Activated naive CD4-positive, alpha-beta T cell treated with anti-CD3 and anti-CD28 coated beads, Interleukin-2, amount 50 U/mL, for 16 hours (primary cell): ENCODE measurements at places on chromosomes 16 and 17.

DNA sequence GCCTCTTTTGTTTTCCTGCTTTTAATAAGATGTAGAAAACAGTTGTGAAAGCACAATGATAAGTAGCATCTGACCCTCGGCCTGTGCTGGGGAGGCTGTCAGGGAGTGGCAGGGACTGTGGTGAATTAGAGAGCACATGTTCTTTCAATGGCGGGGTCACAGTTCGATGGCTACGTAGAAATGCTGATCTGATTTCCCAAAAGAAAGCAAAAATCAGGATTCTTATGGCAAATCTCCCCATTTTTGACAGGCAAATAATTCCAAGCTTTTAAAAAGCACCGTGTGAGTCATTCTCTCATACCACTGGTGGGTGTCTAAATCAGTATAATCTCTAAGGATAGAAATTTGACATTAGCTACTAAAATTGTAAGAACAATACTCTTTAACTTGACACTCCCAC, 4.2 kb upstream of the MAPK7 start:
- DNase-seq, result no peak

DNA sequence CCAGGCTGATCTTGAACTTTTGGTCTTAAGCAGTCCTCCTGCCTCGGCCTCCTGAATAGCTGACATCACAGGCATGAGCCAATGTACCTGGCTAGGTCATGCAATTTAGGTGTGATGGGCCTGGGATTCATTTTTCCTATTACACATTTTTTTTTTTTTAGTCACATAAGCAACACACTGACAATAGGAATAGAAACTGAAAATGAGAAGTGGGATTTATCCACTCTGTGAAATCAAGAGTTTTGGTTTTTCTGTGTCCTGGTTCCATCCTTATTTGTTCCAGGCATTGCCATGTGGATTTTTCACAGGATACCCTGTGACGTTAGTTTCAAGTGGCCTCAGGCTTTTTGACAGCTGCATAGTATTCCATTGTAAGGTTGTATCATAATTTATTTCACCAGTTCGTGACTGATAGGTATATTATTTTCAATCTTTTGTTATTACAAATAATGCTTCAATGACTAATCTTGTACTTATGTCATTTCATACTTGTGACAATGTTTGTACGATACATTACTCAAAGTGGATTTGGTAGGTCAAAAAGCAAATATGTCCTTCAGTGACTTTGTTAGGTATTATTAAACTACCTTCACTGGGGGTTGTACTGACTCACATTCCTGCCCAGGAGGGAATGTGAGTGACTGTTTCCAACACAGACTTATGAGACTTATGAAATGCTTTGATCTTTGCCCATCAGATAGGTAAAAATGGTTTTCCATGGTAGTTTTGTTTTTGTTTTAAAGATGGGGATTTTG, 10.6 kb downstream of the ADCY7 start:
- no peak for DNase-seq

DNA sequence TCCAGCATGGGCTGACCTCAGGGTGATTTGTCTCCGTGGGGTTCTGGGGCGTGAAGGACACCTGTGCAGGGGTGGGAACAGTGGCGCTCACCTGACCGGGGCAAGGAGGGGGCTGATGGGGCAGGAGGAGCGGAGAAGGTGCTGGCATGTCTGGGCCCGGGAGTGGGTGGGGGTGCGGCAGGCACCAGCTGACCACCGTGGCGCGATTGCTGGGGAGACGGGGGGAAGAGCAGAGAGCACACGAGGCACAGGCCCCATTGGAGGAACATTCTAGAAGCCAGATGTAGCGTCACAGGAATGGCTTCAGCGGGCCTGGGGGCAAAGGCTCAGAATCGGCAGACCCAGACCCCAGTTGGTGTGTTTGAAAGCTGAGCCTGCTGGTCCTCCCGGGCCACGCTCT, 12.1 kb downstream of the CACNA1H start:
- DNase-seq, result no peak

DNA sequence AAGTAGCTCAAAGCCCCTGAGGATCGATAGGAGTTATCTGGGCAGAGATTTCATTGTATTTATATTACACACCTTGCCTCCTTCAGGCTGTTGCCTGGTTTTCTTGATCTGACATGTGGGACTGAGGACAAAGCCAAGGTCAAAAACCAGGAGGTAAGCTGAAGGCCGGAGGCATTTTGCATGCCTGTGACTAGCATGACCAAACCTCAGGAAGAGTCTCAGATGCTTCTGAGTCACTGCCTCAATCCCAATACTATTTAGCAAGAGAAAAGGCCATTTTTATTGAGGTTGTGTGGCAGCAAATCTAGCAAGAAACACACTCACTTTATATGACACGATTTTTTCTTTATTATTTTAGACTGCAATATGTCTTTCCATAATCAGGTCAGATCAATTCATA, 968.1 kb downstream of the CDH11 start:
- no peak for DNase-seq

DNA sequence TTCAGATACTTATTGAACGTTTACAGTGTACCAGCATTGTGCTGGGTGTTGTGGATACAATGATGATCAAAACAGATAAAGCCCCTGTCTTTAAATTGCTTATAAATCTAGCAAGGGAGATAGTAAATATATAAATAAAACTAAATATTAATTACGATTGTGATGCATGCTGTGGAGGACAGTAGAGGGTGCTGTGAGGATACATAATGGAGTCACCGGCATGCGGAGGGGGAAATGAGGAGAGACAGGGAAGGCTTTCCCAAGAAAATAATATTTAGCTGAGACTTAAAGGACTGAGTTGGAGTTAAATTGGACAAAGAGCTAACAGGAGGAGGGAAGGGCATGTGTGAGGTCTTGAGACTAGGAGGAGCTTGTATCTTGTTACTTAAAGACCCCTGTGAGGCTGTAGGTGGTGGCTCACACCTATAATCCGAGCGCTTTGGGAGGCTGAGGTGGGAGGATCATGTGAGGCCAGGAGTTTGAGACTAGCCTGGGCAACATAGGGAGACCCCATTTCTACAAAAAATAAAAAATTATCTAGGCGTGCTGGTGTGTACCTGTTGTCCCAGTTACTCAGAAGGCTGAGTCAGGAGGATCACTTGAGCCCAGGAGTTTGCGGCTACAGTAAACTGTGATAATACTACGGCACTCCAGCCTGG, 2.4 kb downstream of the DHRS7B start:
- DNase-seq, result no peak

DNA sequence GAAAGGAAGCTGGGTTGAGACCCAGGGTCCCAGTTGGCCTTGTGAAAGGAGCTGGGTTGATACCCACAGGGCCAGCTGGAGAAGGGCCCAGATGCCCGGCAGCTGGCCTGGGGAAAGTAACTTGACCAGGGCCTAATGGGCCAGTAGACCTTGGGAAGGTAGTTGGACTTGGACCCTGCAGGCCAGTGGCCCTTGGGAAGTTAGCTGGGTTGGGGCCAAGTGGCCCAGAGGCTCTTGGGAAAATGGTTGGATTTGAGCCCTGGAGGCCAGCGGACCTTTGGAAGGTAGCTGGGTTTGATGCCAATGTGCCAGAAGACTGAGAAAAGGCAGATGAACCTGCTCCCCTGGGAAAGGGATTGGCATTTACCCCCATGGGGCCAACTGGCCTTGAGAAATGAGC, 13.4 kb downstream of the CHTF8 start:
- DNase-seq, result no peak
